NCI-H146 (cell line): ENCODE measurements at places on chromosomes 7 and 10.

- DNase-seq, result peak; percentile 31
Measured at GRCh38 chr10:74163319-74164068, 12.5 kb downstream of the ADK start.

DNA sequence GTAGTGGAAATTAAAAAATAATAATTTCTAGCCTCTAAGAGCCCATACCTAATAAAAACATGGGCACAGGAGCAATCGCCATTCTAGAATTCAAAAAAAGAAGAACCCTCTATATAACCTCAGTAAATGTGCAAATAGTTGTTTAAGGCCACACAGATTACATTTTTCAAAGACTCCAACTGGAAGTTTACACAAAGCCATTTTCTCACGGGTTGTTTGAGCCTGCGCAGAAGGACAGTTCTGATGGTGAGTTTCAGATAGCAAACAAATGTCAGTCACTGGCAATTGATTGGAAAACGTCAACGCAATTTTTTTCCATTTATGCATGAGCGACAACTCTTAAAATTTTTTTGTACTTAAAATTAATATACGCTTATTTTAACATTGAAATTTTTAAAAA is 23.0 kb upstream of the ELMO1 start:
- DNase-seq, result no peak

GRCh38 chr7:154684666-154685563 is 318.0 kb downstream of the PAXIP1 start:
- peak; percentile 78 for DNase-seq

- no peak for DNase-seq
Measured at GRCh38 chr7:139422126-139422525, 61.3 kb downstream of the KLRG2 start.

DNA sequence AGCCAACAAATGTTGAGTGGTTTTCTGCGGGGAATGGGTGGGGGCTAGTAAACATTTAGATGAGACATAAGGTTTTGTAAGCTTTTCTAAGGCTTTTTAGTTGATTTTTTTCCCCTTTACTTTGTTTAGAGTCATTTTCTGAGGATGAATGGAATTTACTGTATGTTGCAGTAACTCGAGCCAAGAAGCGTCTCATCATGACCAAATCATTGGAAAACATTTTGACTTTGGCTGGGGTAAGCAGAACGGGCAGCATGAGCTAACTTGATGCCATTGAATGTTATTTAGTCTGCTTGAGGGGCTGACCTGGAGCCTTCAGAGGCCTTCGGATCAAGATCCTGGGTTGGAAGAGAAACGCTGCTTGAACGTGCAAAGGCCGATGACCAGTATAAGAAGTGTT is 37.3 kb downstream of the FBH1 start:
- DNase-seq, result no peak

DNA sequence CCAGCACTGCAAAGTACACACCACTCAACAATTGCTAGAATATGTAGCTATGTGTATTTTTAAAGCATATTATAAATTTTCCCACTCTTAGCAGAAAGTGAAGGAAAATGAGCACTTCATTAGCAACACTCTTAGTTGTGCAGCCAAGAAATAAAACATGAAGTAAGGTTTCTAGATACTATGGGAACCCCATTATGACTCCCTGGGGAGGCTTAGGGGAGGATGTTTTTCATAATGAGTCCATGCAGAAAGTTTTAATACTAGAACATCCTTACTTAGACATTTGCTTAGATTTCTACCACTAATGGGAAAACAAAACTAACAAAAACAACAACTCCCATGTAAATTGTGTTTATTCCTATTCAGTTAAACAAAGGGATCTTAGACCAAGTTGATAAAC is 148.4 kb upstream of the HDAC9 start:
- no peak for DNase-seq

GRCh38 chr7:130303551-130303950 is 10.6 kb downstream of the CPA4 start:
- no peak for DNase-seq

GRCh38 chr10:90192825-90193224 is 491.4 kb downstream of the KIF20B start:
- no peak for DNase-seq

DNA sequence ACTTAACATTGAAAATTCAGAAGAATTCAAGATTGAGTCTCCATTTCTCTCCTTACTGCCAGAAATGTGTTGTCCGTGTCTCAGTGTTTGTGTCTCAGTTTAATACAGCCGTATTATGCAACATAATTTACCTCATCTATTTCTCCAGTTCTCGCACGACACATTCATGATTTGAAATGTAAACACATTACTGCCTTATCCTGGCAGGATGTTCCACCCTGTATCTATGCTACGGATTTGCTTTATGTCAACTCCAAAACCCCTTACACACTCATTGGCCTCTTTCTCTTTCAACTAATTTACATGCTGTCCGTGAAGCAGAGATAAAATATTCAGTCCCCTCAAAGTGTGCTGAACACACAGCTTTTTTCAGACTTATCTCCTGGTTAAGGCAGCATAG is 653.7 kb upstream of the SEMA3D start:
- no peak for DNase-seq

DNA sequence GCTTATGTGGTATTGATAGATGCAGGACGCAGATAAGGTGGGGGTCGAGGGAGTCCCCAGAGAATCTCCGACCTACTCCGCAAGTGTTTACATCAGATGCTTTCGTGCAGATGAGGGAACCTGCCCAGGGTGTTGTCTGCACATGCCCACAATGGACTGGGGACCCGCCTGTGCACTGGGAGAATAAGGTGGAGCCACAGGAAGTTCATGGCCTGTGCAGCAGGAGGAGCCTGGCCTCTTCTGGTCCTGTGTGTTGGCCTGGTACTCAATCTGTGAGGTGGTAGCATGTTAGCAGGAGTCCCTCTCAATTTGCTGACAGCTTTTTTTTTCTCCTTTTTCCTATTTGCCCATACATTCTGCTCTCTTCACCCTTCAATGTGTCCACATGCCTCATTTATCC is 54.1 kb upstream of the AKR1C1 start:
- no peak for DNase-seq

GRCh38 chr10:102726274-102726673 is 11.8 kb downstream of the SFXN2 start:
- DNase-seq, result no peak

- DNase-seq, result no peak
Measured at GRCh38 chr10:24406809-24407483, 198.0 kb downstream of the KIAA1217 start.

DNA sequence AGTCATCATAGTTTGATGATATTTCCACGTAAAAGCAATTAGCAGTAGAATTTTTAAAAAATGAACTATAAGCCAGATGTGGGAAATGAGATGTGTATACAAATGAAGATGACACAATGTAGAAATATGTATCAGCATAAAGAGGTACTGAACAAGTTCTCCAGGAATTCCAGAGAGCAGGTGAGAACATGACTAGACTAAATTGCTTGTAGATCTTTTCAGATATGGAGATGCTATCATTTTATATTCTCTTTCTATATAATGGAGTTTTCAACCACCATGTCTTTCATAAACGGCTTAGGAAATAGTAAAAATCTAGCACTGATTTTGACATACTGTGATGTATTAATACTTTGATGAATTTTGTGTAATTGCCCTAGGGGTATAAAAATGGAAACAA is 130.9 kb downstream of the SEMA3D start:
- no peak for DNase-seq

GRCh38 chr10:68897336-68897741 is 3.8 kb upstream of the DDX50 start:
- DNase-seq, result peak; percentile 58

- no peak for DNase-seq
Measured at GRCh38 chr7:47755248-47755647, 173.3 kb upstream of the TNS3 start.

DNA sequence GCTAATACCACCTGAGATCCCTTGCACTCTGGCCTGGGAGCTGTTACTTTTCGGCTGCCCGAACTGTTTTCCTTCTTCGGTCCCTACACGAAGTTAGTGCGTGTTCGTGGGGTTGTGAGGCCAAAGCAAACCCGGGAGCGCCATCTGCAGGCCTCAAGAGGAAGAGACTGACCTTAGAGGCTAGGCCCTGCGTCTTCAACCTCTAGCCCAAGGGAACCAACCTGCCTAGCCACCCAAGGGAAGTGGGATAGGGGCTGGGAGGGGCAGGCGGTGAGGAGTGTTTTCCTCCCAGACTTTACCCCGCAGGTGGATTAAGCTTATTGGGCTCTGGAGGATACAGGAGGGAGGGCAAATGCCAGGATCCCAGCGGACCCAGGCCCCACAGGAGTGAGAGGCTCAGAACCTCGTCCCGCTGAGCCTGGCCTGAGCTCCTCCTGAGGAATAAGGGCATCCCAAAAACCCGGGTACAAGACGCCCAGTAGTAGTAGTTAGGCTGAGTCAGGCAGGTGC is 1.7 kb upstream of the PAX2 start:
- peak; percentile 38 for DNase-seq

- DNase-seq, result peak; percentile 85
Measured at GRCh38 chr10:112583236-112583939, 136.4 kb downstream of the VTI1A start.

DNA sequence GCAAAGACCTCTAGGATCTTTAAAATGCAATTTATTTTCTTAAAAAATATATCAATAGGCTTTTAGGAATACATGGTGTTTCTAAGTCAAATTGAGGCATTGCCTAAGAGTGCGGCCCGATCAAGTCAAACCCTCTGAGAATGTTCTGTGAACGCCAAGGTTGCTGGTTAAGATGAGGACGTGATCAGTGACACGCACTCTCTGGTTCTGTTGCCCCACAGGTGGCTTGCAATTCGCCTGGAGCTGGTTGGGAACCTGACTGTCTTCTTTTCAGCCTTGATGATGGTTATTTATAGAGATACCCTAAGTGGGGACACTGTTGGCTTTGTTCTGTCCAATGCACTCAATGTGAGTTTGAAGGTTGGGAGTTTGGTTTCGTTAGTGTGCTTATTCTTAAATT is 59.3 kb downstream of the ABCC2 start:
- DNase-seq, result no peak

GRCh38 chr7:116782177-116782711 is 80.1 kb upstream of the CAPZA2 start:
- peak; percentile 32 for DNase-seq

DNA sequence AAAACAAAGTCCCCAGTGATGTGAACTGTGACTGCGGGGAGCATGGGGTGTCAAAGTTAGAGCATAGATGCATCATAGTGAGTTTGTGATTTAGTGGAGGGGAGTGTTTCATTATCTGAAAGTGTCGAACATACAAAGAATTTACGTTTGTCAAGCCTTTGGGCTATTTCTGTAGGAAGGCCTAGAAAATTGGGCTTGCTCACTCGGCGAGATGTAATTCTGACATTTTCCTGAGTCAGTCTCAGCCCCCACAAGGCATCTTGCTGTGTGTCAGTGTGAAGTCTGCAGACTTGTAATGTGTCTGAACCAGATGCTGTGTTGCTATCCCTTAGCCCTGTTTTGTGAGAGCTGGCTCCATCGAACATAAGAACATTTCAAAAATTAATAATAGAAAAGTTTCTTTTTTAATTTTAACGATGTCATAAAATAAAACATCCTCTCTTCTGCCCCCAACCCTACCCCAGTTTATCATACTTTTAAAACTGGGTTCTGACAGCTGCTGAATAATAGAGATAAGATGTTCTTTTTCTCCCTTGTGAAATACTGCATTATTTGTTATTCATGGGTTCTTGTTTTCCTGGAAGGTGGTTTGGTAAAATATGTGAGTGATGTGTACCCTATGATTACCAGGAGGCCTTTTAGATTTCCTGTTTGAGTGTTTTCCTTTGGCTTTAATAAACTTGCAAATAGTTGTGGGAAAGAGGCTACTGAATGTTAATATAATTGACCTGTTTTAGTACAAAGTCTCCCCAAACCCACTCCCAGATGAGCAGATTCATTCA is 207.4 kb downstream of the GPR158 start:
- no peak for DNase-seq

DNA sequence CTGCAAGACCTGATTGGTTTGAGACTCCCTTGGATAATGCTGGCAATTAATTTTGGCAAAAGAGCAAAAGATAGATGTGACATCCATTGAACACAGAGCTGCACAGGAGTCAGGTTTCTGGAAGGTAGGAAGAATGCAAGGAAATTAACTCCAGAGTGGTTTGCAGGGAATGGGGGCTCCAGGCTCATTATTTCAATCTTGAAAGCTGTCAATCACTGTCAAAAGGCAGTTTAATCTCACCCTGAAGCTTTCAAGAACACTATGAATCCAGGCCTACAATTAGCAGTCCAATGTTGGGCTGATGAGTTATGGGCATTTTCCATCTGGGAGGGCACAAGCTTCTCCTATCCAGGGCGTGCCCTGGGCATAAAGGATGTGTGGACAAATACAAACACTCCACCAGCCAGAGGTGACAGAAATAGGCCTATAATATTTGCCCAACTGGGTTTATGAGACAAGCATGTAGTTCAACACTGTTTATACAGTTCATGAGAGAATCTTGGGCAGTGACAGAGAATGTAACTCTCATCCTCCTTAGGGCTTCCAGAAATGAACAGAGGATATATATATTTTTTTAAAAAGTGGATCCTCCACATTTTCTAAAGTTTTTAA is 80.5 kb downstream of the KCNMA1 start:
- DNase-seq, result no peak

GRCh38 chr10:121608469-121609190 is 10.4 kb upstream of the FGFR2 start:
- peak; percentile 84 for DNase-seq

- DNase-seq, result no peak
Measured at GRCh38 chr10:60349426-60349825, 40.2 kb downstream of the ANK3 start.

GRCh38 chr7:5421714-5422395 is 1.8 kb downstream of the TNRC18 start:
- DNase-seq, result peak; percentile 39

- no peak for DNase-seq
Measured at GRCh38 chr10:11168423-11169090, 150.9 kb downstream of the CELF2 start.

GRCh38 chr7:133293384-133294160 is 40.7 kb downstream of the EXOC4 start:
- DNase-seq, result peak; percentile 39

GRCh38 chr7:81598951-81599350 is 170.9 kb downstream of the HGF start:
- no peak for DNase-seq

- DNase-seq, result no peak
Measured at GRCh38 chr10:102779680-102780526, 36.2 kb downstream of the WBP1L start.

DNA sequence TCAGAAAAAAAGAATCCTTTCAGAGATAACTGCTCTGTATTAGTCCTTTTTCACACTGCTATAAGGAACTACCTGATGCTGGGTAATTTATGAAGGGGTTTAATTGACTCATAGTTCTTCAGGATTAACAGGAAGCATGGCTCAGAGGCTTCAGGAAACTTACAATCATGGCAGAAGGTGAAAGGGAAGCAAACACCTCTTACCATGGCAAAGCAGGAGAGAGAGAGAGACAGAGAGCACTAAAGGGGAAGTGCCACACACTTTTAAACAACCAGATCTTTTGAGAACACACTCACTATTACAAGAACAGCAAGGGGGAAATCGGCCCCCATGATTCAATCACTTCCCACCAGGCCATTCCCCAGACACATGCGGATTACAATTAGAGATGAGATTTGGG is 114.2 kb downstream of the TES start:
- no peak for DNase-seq

GRCh38 chr7:991729-992656 is 9.0 kb downstream of the CYP2W1 start:
- no peak for DNase-seq
